NCI-H1417 treated with DMSO at 0.1 percent for 48 hours (cell line): ENCODE measurements at places on chromosomes 7 and 10.

- DNase-seq = no peak
Observed at GRCh38 chr7:10780400-10780747, 193.3 kb upstream of the PHF14 start.

DNA sequence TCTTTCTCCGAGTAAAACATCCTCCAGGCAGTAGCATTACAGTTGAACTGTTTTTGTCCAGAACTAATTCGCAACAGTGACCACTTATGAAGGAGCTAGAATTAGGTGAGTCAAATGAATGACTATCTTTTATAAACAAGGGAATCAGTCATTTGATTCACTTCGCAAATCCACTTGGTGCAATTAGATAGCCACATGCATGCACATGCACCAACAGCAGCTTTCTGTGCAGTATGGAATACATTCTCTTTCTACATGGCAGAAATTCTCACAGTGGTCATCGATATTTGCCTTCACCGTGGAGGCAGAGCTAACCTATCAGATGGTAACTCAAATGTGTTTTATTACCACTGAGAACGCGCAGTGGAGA lies 118.8 kb downstream of the CDK6 start:
- DNase-seq = no peak

DNA sequence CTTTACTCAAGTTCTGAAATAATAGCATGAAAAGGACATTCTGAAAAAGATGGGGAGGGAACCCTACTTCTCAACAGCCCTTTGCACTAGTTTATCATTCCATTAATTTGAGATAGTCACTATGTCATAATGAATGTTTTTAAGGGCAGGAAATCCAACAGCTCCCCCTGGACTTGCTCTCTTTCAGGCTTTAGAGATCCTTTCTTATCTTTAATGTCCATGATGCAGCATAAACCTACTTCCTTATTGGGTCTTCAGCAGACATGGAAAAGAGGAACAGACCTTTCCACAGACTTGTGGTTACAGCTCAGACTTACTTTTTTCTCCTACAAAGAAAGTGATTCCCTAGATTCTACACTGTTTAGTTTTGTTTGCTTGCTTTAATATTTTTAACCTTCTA lies 87.3 kb downstream of the IDE start:
- DNase-seq = no peak

DNA sequence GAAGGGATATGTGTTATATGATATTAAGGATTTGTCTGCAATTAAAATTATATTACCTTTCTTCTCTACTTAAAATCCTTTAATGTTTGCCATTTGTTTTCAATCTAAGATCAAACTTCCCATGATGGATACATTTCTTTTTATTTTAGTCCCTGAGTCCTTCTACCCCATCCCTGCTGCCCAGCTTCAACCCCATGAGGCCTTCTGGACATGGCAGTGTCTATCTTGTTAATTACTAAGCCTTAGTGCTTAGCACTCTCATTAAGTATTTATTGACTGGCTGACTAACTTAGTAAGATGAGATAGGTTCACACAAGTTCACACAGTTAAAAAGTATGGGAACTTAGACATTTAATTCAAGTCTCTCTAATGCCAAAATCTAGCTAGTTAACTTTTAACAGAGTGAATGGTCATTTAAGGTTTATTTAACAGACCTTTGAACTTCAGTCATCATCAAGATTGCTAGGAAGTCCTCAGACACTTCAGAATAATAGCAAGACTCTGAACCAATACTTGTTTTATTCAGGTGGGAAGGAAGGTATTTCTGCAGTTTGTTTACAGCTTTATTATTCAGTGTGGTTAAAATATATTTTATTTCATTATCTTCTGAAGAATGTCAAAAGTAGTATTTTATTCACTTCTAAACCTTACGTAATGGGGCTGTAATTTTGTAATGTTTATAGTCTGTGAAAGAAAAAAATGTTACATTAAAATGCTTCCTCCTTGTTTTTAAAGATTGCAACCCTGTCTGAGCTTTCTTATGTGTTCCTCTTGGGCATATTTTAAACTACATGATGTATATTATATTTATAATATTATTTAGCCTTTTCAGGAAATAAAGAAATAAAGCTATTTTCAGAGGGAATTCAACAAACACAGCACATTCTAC lies 848.9 kb downstream of the REEP3 start:
- DNase-seq = no peak

DNA sequence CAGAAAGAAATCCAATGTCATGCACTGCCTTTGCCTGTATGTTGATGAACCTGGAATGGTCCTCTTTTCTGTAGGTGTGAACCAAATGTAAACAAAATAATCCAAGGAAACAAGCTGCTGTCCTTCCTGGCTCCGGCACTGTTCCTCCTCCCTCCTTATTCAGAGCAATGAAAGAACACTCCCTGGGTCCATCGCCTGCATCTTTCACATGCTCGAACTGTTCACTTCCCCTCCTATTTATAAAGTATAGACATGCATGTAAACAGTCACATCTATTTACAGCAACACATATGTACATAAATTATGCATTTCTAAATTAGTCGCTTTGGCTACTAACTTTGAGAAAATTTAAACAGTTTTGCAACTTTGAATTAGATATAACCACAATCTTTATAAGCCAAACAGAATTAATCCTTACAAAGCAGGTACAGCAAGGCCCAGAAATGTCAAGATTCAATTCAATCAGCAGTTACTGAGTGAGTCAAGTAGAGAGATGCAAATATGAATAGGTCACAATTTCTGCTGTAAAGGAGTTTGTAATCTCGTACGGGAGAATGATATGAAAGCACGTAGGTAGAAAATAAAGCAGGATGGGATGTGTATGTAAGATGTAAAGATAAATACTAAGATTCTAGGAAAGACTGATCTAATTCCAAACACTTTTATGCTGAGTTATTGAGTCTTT lies 162.6 kb downstream of the PIP4K2A start:
- no peak for DNase-seq

DNA sequence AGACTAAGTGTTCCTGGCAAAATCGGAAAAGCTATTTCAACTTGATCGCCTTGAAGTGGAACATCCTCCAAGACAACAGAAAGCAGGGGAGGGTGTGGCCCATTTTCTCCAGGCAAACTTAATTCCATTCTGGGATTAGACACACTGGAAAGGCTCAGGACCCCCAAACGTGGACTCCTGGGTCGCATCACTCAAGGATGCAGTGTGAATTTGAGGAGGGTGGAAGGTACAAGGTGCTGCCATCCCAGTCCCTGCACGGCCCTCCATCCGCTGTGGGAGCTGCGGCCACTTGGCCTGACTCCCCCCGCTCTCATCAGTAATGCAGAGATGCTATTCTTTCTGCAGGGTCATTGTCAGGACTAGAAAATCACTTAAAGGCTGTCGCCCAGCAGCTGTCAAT lies 2.4 kb downstream of the CNPY1 start:
- no peak for DNase-seq

DNA sequence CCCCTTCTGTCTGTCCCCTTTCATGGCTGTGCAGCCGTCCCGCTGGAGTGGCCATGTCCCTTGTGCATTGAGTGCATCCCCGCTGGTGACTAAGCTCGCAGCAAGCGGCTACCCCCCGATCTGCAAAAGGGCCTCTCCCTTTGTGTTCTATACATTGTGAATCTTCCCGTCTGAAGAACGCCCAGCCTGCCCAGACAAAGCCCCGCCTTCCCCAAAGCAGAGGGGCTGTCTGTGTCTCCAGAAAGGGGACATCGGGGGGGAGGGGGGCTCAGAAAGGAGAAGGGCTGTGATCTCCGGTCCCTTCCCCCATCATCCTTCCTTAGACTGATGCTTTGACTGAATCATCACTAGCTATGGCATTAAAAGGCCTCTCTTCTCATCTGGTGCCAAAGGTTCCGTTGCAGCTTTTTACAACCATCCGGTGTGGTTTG lies 11.9 kb downstream of the NPTX2 start:
- no peak for DNase-seq

- DNase-seq = no peak
Observed at GRCh38 chr7:102273749-102274712, 12.6 kb upstream of the SH2B2 start.

DNA sequence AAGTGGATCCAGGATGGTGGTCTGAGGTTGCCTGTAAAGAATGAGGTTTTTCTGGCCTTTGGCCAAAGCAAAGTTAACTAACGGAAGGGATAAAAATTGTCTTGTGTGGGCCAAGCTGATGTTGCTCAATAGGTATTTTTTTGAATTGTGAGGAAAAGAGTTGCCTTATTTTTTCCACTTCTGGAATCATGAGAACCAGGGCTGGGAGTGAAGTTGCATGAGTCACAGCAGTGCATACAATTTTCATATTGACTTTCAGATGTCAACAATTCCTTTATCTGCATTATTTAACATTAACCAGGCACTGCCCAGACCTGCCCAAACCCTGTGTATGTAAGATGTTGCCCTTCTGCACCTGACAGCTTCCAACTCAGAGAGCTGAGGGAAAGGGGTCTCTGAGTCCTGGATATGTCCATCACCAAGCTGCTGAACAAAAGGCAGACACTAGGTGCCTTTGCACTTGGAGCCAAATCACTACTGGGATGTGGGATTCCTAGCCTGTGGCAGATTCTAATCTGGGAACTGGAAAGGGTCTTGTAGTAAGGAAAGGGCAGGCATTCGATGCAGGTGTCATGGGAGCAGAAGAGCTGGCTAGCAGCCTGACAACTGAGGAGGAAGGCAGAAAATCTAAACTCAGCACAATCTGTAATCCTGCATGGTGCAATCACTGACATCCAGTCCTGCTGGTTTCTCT lies 52.3 kb upstream of the SLC35B4 start:
- DNase-seq = no peak

DNA sequence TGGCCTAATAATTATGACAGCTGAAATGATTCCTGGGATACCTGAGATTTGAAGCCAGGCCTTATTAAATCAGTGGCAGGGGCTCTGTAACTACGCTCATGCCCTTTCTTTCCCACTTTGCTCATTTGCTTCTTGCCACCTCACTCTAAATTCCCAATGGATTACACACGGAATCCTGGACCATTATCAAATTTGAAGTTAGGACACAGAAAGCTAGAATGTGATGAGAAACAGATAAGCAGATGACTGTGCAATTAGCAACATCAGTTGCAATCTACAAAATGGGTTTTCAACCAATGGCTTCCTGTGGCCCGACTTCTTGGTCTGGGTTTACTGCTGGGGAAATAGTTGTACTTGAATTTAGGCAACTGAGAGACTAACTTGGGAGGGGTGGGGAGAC lies 374.3 kb downstream of the INHBA start:
- DNase-seq = no peak
